ENCODE measurements at places on chromosomes 11 and 22. TPM values are rescaled to one million over a fixed set of nuclear protein-coding genes. Genes with fewer than 3 reads are reported as not detected.
A peak's percentile ranks its signal among the peaks of the same experiment; 100 is the strongest.

- H3K27ac ChIP-seq, result no peak overlapping the region
- no peak for DNase-seq
- H3K4me1 ChIP-seq, result no peaks in the 10 kb centered on the region
- H3K27me3 ChIP-seq, result no peaks in the 10 kb centered on the region
- no peak overlapping the region for H3K4me3 ChIP-seq
- H3K36me3 ChIP-seq, result no peaks in the 10 kb centered on the region
Measured at GRCh38 chr11:21877151-21877550, 315.7 kb upstream of the ANO5 start.

DNA sequence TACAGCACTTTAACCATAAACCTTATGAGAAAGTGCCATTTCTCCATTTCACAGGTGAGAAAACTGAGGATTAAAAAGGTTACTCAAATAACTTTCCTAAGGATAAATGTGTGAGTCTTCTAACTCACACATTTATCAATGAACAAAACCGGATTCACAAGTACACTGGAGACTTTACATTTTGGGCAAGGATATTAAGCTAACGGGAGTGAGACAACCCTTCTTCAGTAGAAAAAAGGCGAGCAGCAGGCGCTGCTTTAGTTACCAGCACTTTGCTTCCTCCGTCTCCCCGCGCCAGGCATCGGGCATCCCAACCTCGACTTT, 356 bp upstream of the TTC12 start:
- H3K36me3 ChIP-seq, result peaks cover 17% of the 10 kb centered on the region
- H3K27me3 ChIP-seq, result no peaks in the 10 kb centered on the region
- peak overlapping the region; percentile 71 for H3K4me3 ChIP-seq
- H3K4me1 ChIP-seq, result no peaks in the 10 kb centered on the region
- DNase-seq, result no peak

DNA sequence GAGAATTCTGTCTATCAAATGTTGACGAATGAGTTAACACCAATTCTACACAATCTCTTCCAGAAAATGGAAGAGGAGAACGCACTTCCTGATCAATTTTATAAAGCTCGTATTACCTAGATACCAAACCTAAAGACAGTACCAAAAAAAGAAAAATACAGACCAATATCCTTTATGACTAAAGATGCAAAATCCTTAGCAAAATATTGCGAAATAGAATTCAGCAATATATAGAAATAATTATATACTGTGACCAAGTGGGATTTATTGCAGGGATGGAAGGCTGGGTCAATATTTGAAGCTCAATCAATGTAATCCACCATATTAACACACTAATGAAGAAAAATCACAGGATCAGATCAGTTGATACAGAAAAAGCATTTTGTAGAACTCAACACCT, 25.6 kb downstream of the SMARCB1 start:
- H3K4me1 ChIP-seq, result no peaks in the 10 kb centered on the region
- H3K36me3 ChIP-seq, result peaks cover 66% of the 10 kb centered on the region
- H3K27ac ChIP-seq, result no peak overlapping the region
- DNase-seq, result no peak
- no peaks in the 10 kb centered on the region for H3K27me3 ChIP-seq

GRCh38 chr22:19630614-19631013, 83.7 kb upstream of the SEPTIN5 start:
- no peak overlapping the region for H3K4me3 ChIP-seq
- DNase-seq, result no peak
- H3K27me3 ChIP-seq, result no peaks in the 10 kb centered on the region
- H3K4me1 ChIP-seq, result no peaks in the 10 kb centered on the region
- H3K27ac ChIP-seq, result no peak overlapping the region

GRCh38 chr11:120147094-120147949, 9.4 kb upstream of the TRIM29 start:
- no peaks in the 10 kb centered on the region for H3K4me1 ChIP-seq
- peak; percentile 31 for DNase-seq
- no peak overlapping the region for H3K27ac ChIP-seq
- H3K36me3 ChIP-seq, result no peaks in the 10 kb centered on the region

Gene PATE4
- not detected for total RNA-seq

Gene YPEL1
- 5.4 TPM for total RNA-seq

Gene HBB
- not detected for total RNA-seq

Gene PANX3
- total RNA-seq, result not detected

Gene INS
- not detected for total RNA-seq

Gene OPCML
- 0.46 TPM for total RNA-seq

All from H9 (cell line).